Nucleus accumbens (tissue), 56 donors: ENCODE measurements at places on chromosomes 4 and X.

DNA sequence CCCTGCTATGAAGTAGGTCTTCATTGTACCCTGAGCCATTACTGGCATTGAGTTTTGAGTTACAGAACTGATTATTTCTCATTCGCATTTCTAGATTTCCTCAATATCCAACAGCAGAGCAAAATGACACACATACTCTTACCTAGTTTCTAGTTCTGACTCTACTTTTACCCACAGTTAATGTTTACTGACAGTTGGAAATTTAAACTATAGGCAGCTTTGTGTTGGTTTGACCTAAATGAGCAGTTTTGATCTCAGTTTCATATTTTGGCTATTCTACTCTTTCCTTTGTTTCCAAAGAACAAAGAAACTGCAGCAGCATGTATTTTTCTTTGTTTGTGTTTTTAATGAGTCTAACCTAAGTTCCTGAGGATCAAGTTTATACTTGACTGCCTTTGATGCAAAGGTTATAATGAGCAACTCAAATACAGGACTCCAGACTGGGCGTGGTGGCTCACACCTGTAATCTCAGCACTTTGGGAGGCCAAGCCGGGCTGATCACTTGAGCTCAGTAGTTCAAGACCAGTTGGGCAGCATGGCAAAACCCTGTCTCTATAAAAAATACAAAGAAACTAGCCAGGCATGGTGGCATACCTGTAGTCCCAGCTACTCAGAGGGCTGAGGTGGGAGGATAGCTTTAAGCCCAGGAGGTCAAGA is 30.4 kb downstream of the TXK start:
- DNase-seq, result no peak

DNA sequence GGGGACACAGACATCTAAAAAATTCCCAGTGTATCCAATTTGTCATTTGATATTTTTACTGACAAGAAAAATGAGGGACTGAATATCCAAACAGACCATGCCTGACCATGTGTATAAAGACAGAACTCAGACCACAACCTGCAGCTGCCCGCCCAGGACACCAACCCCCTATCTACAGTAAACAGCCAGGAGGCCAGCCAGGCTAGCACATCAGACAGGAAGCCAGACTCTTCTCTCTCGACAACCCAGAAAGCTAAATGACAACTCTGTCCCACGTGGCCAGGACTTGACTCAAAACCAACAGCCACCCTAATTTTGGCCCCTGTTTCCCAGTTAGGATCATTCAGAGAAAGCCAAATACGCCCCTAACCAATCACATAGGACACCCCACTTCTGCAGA is 15.1 kb downstream of the AFAP1 start:
- DNase-seq, result no peak

GRCh38 chr4:62560858-62561257 is 1360.7 kb downstream of the ADGRL3 start:
- no peak for DNase-seq

GRCh38 chr4:73152893-73153292 is 83.4 kb upstream of the COX18 start:
- no peak for DNase-seq

DNA sequence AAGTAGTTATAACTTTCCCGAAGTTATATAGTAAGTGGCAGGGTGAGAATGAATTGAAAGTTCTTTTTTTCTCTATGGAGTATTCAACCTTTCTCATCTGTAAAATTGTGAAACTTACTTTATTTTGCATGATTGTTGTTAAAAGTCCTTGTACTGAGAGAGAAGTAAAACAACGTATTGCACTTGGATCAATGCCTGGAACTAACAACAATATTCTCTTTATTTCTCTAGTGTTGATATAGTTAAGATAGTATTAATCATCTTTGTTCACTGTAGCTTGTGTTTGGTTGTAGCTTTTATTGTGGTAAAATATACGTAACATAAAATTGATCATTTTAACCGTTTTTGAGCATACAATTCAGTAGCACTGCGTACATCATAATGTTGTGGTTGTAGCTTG is 48.7 kb downstream of the STIM2 start:
- DNase-seq, result no peak

DNA sequence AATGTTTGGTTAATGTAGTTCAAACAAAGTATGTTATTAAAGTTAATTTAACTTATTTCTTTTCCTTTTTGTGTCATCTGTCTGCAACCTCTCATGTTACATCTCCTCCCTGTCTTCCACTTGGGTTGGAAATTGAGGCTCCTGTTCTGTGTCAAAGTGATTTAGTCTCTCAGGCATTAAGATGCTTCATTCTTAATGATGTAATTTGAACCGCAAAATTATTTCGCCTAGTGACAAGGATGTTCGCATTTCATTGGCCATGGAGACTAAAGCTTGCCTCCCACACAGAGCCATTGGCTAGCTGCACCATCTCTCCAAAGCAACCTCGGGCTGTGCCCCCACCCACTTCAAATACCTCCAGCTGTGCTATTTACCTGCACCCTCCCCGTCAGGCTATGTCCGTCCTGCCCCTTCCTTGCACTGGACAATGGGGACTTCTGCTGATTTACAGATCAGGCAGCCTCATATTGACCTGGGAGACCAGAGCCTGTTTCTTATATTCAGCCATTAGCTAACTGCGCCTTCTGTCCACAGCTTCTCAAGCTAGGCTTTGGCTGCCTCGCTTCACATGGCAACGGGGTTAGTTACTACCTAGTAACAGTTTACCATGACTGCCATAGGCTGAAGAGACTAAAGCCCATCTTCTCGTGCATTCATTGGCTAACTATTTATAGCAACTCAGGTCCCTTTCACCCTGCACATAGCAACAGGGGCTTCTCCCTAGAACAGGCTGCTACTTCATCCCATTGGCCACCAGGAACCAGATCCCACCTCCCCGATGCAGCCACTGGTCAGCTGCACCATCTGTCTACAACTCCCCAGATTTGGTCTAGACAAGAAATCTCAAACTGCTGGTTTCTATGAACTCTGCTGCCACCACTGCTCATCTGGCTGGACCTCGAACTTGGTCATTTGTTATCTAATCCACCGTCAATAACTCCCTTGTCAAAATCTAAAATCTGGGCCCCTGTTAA is 8.6 kb upstream of the ZNF157 start:
- DNase-seq, result peak; percentile 91

GRCh38 chrX:30880058-30880457 is 9.0 kb downstream of the TAB3 start:
- no peak for DNase-seq
